Progenitor cell of endocrine pancreas (in vitro differentiated cells): ENCODE measurements at places on chromosomes 1 and 21.

- DNase-seq, result no peak
- H3K4me3 ChIP-seq, result no peak overlapping the region
- no peak overlapping the region for H3K27ac ChIP-seq
- peaks cover 1% of the 10 kb centered on the region for H3K4me1 ChIP-seq
Measured at GRCh38 chr1:42420911-42421585, 34.8 kb downstream of the ZMYND12 start.

DNA sequence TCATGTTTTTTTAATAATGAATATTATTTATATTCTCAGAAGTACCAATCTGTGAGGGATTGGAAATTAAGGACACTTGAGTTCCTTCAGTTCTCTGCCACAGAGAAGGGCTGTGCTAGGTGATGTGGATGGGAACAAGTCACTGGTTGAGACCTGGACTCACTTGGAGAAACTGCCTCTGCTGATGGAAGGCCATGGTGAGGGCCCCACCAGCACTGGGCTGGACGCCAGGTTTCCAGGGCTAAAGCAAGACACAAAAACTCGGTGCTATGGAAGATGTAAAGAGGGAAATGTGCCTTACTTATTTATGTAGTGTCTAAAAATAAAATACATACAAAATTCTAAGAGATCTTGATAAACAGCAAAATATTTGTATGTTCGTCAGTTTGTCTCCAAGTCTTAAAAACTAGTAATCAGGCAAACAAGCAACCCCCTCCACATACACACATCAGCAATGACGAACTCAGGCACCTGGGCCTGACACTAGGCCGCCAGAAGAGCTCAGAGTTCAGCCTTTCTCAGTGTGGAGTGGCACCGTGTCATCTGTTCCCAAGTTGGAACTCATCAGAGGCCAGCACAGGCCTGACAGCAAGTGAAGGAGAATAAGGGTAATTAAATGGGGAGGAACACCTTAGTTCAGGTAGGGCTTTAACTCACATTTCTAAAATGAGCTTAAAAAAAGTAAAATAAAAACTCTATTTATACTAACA, 19.6 kb downstream of the SIPA1L2 start:
- H3K27ac ChIP-seq, result no peak overlapping the region
- H3K36me3 ChIP-seq, result peaks cover 11% of the 10 kb centered on the region
- H3K4me1 ChIP-seq, result peaks cover 27% of the 10 kb centered on the region
- no peak overlapping the region for H3K4me3 ChIP-seq
- no peaks in the 10 kb centered on the region for H3K27me3 ChIP-seq

GRCh38 chr1:61182049-61182448, 99.7 kb downstream of the NFIA start:
- H3K4me3 ChIP-seq, result no peak overlapping the region
- no peak overlapping the region for H3K27ac ChIP-seq
- peaks cover 44% of the 10 kb centered on the region for H3K27me3 ChIP-seq
- peaks cover 5% of the 10 kb centered on the region for H3K4me1 ChIP-seq
- no peak for DNase-seq
- no peaks in the 10 kb centered on the region for H3K36me3 ChIP-seq

DNA sequence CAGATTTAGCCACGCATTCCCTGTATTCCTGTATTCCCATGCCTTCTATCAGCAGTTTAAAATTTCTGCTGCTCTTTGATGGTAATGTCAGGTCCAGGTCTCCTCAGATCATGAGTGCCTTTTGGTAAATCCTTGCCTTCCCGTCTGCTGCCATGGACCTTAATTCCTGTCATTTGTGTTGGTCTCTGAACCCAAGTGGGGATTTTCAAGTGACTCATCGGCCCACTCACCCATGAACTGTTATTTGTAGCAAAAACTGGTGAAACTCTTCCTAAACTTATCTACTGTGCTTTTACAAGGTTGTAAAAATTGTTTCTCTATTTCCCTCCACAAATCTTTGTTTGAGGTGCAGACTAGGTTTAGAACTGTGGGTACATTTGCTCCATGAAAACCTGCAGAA, 47.4 kb downstream of the ACTN2 start:
- H3K4me3 ChIP-seq, result no peak overlapping the region
- H3K4me1 ChIP-seq, result peaks cover 23% of the 10 kb centered on the region
- H3K27ac ChIP-seq, result no peak overlapping the region
- H3K27me3 ChIP-seq, result peaks cover 76% of the 10 kb centered on the region

- no peaks in the 10 kb centered on the region for H3K27me3 ChIP-seq
- peaks cover 37% of the 10 kb centered on the region for H3K4me1 ChIP-seq
- DNase-seq, result no peak
- H3K36me3 ChIP-seq, result no peaks in the 10 kb centered on the region
Measured at GRCh38 chr1:223201967-223202366, 58.9 kb upstream of the TLR5 start.

- H3K27me3 ChIP-seq, result no peaks in the 10 kb centered on the region
- no peak overlapping the region for H3K27ac ChIP-seq
- no peak overlapping the region for H3K4me3 ChIP-seq
- DNase-seq, result no peak
Measured at GRCh38 chr1:84339503-84339902, 38.0 kb downstream of the SAMD13 start.

- no peak overlapping the region for H3K4me3 ChIP-seq
- H3K4me1 ChIP-seq, result no peaks in the 10 kb centered on the region
- H3K36me3 ChIP-seq, result no peaks in the 10 kb centered on the region
- H3K27ac ChIP-seq, result no peak overlapping the region
- DNase-seq, result no peak
Measured at GRCh38 chr21:32442566-32443318, 30.2 kb downstream of the EVA1C start.
